ENCODE measurements at places on chromosomes 4 and X.

DNA sequence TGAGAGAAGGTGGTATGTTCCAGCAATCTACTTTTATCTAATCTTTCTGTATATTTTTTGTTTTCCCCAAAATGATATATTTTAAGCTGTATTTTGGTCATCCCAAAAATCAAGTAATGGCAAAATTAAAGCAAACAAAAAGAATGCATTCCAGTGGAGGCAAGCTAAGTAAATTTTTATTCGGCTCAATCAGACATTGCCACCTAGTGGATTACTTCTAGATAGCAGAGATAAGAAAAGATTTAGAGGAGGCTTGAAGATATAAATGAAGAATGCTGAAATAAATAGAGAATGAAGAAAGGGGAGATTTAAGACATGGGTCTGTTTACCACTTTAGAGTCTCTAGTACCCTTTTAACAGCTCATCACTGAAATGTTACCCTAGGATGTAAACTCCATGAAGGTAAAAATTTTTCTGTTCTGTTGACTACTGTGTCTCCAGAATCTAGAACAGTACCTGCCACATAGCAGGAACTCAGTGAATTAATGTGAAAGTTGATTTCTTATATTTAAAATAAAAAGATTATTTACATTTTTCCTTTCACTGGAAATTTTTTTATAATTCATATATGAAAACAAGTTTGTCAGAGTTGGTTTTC lies 110.9 kb upstream of the ANK2 start:
- DNase-seq, result no peak

DNA sequence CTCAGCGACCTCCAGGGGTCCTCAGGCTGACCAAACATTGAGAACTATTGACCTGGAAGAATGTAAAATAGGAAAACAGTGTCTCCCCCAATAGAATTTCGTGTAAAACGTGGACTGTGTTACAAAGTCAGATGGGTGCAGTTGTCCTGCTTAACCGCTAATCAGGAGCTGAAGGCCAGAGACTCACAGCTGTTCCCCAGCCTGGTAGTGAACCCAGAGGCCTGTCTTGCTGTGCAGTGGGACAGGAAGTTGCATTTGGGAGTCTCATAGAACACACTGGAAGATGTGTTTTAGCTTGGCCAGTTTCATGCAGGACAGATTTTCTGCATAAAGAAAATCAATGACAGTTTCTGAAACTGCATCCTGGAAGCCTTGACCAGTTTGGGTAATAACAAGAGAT lies 151.5 kb downstream of the PTTG2 start:
- DNase-seq, result no peak

DNA sequence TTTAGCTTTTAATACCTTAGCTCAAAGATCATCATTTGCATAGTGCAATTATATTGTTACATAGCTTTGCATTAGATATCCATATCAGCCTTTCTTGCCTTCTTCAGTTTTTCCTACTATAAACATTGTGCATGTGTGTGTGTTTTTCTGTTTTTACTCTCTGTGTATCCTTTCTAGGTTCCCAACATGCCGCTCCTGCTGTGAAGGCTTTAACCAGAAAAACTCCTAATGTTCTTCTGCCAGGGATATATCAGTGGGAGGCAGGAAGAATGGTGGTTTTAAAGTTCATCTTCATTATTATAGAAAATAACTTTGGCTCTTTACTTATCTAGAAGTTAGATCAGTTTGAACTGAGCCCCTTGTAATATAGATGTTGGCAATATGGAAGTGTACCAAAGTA lies 61.2 kb downstream of the CPE start:
- DNase-seq, result no peak

GRCh38 chr4:11440481-11441193 lies 11.9 kb upstream of the HS3ST1 start:
- no peak for DNase-seq

DNA sequence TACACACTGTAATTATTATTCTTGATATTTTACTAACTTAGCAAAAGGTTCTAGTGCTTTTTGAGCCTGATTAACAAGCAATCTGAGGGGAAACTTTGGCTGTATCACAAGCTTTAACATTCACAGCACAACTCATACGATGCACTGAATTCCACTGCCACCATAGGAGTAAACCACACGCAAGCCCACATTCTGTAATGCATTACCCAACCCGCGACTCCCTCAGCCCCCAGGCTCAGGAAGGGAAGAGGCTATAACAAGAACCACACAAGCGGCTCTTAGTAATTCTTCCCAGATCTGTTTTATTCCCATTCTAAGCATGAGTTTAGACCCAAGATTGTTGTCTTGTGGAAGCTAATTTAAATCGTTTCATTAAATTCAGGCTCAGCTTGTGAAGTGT lies 138.5 kb upstream of the TBL1X start:
- DNase-seq, result no peak

GRCh38 chr4:56742080-56742871 lies 61.2 kb upstream of the HOPX start:
- no peak for DNase-seq

DNA sequence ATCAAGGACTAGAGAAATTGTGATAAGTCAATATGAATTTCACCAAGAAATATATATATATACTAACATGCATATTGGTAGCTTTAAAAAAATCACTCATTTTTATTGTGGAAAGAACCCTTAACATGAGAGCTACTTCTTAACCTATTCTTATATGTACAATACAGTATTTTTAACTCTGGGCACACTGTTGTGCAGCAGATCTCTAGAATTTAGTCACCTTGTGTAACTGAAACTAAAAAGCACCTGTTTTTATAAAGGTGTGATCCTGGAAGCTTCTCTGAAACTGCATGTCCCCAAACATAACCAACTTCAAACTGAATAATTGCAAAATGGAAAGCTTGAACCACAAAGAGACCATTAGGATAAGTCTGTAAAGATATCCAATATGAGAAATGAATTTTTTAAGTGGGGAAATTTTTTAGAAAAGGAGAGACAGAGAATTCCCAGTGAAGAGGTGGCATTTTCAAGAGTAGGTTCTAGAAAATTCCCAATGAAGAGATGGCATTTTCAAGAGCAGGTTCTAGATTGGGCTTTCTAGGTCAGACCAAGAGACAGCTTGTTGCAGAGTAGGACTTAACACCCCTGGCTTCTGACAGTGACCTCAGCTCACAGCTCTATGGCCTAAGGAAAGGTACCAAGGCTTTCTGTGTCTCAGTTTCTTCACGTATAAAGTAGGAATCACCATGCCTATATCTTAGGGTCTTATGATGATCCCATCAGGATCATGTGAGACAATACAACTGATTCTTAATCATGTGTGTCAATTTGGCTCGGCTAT lies 22.0 kb upstream of the PPARGC1A start:
- DNase-seq, result no peak

DNA sequence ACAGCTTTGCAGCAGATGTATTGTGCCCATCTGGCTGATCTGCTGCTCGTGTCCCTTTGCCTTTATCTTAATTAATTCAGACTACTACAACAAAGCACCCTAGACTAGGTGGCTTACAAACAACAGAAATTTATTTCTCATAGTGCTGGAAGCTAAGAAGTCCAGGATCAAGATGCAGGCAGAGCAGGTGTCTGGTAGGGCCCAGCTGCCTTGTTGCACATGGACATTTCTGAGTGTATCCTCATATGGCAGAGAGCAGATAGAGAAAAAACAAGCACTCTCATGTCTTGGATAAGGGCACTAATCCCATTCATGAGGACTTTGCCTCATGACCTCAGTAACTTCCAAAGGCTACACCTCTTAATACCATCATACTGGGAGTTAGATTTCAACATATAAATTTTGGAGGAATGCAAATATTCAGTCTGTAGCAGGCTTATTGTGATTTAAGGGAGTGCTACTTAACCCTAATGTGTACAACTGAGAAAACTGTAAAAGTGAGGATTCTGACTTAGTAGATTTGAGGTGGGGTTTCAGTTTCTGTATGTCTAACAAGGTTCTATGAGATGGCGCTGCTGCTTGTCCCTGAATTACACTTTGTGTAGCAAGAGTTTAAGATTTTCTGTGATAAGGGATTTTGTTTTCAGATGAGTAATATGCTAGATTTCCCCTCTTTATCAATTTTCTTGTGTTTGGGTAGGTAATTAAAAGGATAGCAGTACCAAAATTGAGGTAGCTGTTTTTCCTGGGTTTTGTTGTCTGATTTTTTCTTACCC lies 473.2 kb upstream of the TECRL start:
- no peak for DNase-seq

DNA sequence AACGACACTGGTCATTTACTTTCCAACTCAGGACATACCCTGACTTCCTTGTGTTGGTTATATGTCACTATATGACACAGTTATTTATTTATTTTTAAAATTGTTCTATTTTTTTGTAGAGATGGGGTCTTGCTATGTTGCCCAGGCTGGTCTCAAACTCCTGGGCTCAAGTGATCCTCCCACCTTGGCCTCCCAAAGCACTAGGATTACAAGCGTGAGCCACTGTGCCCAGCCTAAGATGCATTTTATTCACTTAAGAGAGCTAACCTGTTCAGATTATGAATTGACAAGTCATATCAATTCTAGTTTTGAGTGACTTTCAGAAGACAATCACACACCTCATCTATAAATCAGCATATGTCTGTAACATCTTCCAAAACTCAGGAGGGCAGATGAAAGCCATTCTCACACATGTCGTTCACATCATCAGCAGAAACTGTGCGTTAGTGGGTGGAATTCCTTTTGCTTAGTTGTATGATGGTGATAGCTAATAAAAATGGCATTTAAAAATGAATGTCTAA lies 9.4 kb upstream of the RHOH start:
- DNase-seq, result no peak

DNA sequence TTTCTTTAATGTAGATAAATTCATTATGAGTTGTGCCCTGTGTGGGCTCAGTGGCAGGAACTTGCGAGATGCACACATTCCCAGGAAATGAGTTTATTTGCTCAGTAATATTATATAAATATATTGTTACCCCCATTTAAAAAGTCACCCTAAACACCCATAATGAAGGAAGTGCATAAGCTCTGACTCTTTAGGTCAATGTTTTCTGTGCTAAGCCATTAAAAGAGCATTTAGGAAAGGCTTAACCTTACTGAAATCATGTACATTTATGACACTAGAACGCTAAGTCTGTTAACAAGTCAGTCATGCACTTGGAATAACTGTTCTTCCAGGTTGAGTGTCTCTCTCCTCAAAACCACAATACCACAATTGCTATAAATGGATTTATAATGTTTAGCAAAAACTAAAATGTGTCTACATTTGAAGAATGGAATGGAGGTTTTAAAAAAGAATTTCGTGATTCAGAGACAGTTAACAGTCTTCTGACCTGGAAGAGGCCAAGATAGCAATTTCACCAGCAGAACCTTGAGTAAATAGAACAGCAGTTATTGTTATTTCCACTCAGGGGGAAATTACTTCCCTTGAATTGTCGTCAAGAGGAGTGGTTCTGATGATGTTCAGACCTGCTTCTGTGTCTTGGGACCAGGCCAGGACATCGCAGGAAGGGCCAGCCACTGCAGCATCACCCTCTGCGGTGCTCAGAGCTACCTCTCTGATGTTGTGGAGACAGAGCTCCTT lies 91.1 kb upstream of the VEGFC start:
- no peak for DNase-seq

DNA sequence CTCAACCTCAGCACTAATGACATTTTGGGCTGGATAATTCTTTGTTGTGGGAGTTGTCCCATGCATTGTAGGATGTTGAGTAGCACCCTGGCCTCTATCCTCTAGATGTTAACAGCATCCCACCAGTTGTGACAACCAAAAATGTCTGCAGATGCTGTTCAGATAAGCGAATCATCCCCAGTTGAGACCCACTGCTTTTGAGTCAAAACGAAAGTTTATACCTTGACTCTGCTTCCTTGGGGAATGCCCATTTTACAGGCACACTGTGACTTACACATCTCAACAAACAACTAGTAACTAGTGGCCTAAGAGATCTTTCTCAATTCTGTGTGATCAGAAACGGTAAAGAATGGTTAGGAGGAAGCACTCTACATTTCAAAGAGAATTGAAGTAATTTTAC lies 37.0 kb downstream of the SEPSECS start:
- DNase-seq, result no peak

- no peak for DNase-seq
Observed at GRCh38 chr4:152956650-152957436, 20.7 kb downstream of the FHDC1 start.

GRCh38 chrX:45505214-45505613 lies 304.5 kb upstream of the DIPK2B start:
- no peak for DNase-seq

DNA sequence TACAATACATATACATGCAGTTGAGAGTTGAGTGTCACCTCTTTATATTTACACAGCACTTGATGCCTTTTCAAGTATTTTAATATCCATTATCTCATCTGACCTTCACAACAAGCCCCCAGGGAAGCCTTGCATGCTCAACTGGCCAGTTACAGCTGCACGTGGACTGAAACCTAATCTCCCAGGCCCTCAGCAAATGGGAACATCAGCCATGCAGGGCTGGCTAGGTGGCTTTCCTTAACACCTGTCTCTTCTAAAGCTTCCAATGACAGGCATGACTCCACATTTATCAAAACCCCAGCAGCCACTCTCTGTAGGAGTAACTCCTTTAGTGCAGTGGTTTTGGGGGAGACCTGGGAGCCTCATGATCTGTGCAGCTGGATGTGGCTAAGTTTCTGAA lies 56.4 kb downstream of the PHKA2 start:
- DNase-seq, result no peak

All from stimulated activated CD4-positive, alpha-beta T cell treated with anti-CD3 and anti-CD28 coated beads, Interleukin-12 subunit alpha, Interleukin-12 subunit beta, amount 100 ng/mL, for 24 hours (primary cell).